ENCODE measurements at places on chromosomes 4 and X. TPM values are rescaled to one million over a fixed set of nuclear protein-coding genes. Genes with fewer than 3 reads are reported as not detected.

The PDCL2 gene
- not detected for total RNA-seq

The PRRG1 gene
- total RNA-seq = 16.5 TPM

The WDR17 gene
- 0.64 TPM for total RNA-seq

GRCh38 chr4:15194520-15194919, 192.2 kb downstream of the CPEB2 start:
- H3K27ac ChIP-seq = no peak overlapping the region
- no peak for DNase-seq
- peaks cover 5% of the 10 kb centered on the region for H3K4me1 ChIP-seq
- no peak overlapping the region for H3K4me3 ChIP-seq

DNA sequence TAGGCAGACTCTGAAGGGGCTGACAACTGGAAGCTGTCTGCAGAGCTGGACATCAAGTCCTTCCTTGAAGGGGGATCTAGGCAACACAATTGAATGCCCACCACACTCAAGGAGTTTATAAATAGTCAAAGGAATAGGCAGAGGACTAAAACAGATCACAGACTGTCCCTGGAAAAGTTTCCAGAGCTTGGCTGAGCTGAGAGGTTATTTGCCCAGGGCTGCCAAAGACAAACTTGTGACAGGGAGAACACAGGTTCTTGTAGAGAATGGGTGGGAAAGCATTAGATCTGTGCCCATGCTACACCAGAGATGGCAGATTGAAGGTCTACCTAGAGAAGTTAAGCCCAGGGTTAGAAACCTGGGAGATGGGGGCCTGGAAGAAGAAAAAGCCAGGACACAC, 344.6 kb downstream of the MID1IP1 start:
- H3K4me1 ChIP-seq = peaks cover 8% of the 10 kb centered on the region
- no peak for DNase-seq
- no peak overlapping the region for H3K27ac ChIP-seq
- no peaks in the 10 kb centered on the region for H3K27me3 ChIP-seq

- no peak for DNase-seq
- H3K27ac ChIP-seq = no peak overlapping the region
- no peak overlapping the region for H3K4me3 ChIP-seq
- H3K4me1 ChIP-seq = no peaks in the 10 kb centered on the region
- H3K36me3 ChIP-seq = peaks cover 16% of the 10 kb centered on the region
- H3K27me3 ChIP-seq = peaks cover 13% of the 10 kb centered on the region
Measured at GRCh38 chr4:7554905-7555304, 120.2 kb upstream of the PSAPL1 start.

DNA sequence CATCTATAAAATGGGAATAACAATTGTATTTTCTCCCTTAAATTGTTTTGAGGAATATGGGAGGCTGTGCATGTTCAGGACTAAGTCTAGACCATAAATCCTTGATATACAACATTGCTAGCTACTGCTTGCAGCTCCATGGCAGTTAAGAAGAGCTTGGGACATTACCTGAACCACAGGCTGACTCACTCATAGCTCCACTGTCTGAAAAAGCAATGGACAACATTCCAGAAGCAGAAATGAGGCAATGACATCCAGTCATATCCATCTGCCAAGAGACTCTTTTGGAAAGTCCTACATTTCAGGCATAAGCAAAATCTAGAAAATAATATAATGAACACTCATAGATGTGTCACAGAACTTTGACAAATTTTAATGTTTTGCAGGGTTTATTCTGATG, 167.3 kb upstream of the LEF1 start:
- H3K36me3 ChIP-seq = no peaks in the 10 kb centered on the region
- no peak overlapping the region for H3K4me3 ChIP-seq
- no peaks in the 10 kb centered on the region for H3K27me3 ChIP-seq
- no peak overlapping the region for H3K27ac ChIP-seq
- peaks cover 2% of the 10 kb centered on the region for H3K4me1 ChIP-seq

The AKAP4 gene
- total RNA-seq = not detected
